Activated CD4-positive, alpha-beta T cell treated with anti-CD3 and anti-CD28 coated beads, Interleukin-2, amount 10 ng/mL, durations not matched to agents 24 days and 14 days (primary cell): ENCODE measurements at places on chromosomes 1 and 21. TPM values are rescaled to one million over a fixed set of nuclear protein-coding genes. Genes with fewer than 3 reads are reported as not detected.

Gene HES2
- 0.19 and 0.26 TPM in 2 replicates for total RNA-seq

Gene HES4
- total RNA-seq = 2.8 and 5.0 TPM in 2 replicates

Gene RIMS3
- total RNA-seq = 2.0 and 2.4 TPM in 2 replicates

Gene TCHHL1
- not detected in 2 replicates for total RNA-seq

Gene H6PD
- 17.4 and 17.7 TPM in 2 replicates for total RNA-seq

Gene ZBTB8A
- total RNA-seq = 0.19 and 0.62 TPM in 2 replicates

Gene DENND2D
- total RNA-seq = 175 and 180 TPM in 2 replicates

Gene FMO3
- not detected in 2 replicates for total RNA-seq

Gene DR1
- total RNA-seq = 100 and 107 TPM in 2 replicates

Gene ST6GALNAC5
- not detected in 2 replicates for total RNA-seq

Gene C1orf185
- not detected in 2 replicates for total RNA-seq

Gene HSD3B1
- total RNA-seq = not detected in 2 replicates
